DMS 273 treated with DMSO at 0.1 percent for 48 hours (cell line): ENCODE measurements at places on chromosomes 16 and 17.

- no peak for DNase-seq
Observed at GRCh38 chr17:64786337-64786736, 124.2 kb upstream of the SMURF2 start.

GRCh38 chr16:4410335-4411075 lies 5.9 kb downstream of the CORO7 start:
- DNase-seq, result no peak

DNA sequence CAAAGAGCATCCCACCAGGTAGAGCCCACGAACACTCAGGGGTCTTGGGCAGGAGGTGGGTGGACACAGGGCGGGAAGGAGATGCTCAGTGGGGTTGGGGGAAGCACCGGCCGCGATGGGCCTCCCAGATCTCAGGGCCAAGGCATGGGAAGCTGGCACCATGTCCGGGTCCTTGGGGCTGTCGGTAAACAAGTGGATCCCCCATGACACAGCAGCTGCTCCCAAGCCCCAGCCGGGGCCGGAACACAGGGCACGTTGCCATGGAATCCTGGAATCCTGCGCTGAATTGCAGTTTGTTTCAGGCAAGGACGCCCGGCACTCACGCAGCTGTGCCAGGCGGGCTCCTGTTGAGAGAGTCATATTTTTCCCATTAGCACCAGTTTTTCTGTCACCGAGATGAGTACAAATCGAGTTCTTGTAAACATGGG lies 23.0 kb upstream of the CHMP6 start:
- peak; percentile 69 for DNase-seq

- DNase-seq, result no peak
Observed at GRCh38 chr16:22372882-22373661, 1.3 kb downstream of the CDR2 start.

DNA sequence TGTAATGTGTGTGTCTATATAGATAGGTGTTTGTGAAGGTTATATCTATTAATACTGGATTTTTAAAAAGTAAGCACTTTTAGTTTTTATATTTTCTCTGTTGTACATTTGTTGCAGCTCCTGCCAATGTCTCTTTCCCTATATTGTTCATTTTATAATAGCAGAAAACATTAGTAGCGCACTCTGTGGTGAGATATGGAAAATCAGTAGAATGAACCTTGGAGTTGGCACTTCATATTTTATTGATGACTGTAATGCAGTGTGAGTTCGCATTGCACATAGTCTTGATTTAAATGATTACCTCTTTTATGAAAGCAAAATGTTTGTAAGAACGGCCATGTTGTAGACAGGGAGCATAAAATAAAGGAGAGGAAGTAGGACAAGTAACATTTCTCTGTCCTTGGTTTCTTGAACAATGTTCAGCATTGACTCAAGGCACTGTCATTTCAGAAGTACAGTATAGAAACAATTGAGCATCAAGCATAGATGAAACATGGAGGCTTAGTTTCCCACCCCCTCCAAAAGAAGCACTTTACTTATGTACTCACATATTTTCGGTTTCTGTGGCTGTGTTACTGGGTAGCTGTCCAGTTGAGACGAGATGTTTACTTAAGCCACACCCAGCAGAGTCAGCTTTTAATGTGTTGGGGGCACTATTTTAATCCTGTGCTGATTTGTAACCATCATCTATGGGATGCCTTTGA lies 74.0 kb downstream of the TANC2 start:
- DNase-seq, result no peak
